ENCODE measurements at places on chromosomes 16 and 17.

DNA sequence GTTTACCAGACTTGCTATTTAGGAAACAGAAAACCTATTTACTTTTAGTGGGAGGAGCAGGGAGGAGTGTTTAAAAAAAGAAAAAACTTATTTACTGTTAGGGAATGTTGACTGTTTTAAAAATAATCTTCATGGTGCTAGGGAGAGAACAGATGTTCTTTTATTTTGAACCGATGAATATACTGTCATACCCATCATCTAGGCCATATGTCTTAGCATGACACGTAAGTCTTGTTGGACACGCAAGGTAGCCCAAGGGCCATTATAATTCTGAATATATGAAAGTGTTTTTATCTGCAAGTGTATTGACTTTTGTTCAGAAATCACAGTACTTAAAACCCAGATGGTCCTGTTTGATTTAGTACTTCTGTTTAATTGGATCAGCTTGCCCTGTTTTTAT, 11.6 kb downstream of the WIPF2 start:
- DNase-seq: no peak

- DNase-seq: peak; percentile 36
These were observed 92.9 kb downstream of the GPR139 start for GRCh38 chr16:19980632-19981265.

DNA sequence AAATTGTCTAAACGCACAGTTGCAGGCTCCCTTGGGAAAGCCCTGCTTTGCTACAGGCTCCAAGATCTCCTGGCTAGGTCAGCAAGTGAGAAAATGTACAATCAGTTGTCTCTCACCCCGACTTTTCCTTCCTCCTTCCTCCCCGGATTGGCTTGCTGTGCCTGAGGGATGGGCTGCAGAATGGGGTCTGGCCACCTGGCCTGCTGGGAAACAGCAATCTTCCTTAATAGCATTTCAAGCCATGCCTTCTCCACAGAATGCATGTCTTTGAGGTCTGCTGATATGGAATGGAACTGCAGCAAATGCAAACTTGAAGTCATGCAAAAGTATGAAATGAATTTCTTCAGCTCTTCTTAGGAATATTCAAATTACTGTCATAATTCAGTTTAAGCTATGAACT, 42.9 kb upstream of the SLFN13 start:
- DNase-seq: no peak

DNA sequence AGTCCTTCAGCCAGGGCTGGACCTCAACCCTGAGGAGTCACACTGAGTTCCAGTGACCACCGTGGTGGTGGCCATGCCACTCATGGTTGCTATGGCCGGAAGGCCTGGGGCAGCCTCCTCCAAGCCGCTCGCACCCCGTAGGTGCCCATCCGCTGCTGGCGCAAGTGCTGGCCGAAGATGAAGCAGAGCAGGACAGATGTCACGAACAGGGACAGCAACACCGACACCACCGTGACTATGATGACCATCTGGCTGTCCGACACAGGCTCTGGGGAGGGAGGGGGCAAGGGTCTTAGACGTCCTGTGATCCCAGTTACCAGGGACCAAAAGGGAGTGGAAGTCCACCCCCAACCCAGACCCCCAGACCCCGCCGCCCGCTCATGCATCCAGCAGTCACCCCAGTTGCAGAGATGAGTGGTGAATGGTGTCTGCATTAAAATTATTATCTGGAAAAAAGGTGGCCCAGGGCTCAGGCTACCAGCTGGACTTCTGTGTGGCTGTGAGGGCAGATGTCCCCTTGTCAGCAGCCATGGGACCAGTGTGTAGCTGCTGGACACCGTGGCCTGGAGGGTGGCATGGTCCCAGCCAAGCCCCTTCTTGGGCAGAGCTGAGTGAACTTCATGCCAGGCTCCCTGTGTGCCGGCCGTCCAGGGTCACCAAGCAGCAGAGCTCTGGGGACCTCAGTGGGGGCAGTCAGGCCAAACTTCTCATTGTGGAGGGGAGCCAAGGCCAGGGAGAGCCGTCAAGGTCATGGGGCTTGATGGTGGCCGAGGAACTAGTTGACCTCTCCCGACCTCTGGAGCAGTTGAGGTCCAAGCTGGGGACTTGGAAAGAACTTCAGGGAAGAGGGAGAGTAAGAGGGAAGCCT, 4.7 kb downstream of the PRR29 start:
- DNase-seq: no peak

- DNase-seq: no peak
These were observed 19.7 kb downstream of the DHRS7B start for GRCh38 chr17:21146362-21147015.

DNA sequence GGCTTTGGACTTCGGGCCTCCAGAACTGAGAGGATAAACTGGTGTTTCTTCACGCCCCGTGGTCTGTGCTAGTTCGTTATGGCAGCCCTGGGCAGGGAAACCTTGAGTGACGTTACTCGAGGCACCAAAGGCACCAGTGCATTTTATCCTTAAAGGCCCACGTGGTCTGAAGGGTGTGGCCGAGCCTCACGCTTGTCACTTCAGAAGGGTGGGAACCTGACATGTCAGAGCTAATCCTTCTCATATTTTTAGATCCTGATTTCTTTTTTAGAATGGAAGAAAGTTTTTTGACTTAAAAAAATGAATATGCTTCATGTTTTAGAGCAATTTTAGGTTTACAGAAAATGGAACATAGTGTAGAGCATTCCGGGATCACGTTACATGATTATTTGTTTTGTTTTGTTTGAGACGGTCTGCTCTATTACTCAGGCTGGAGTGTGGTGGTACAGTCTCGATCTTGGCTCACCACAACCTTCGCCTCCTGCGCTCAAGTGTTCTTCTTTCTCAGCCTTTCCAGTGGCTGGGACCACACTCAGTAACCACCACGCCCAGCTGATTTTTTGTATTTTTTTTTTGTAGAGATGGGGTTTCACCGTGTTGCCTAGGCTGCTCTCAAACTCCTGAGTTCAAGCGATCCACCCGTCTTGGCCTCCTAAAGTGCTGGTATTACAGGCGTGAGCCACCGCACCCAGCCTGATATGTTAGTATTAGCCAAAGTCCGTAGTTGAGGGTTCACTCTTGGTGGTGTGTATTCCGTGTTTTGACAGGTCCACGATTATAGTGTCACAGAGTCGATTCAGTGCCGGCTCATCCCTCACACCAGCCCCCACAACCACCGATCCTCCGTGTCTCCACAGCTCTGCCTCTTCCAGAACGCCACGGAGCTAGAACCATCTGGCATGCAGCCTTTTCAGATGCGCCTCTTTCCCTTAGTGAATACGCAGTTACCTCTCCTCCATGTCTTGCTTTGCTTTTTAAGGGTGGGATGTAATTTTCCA, 47.9 kb downstream of the RAB11FIP3 start:
- no peak for DNase-seq

- DNase-seq: no peak
These were observed 5.4 kb upstream of the G6PC1 start for GRCh38 chr17:42895185-42895555.

All from NT2/D1 (cell line).